ENCODE measurements at places on chromosomes 11 and 22.
A peak's percentile ranks its signal among the peaks of the same experiment; 100 is the strongest.

GRCh38 chr11:111957663-111958444 lies 20.7 kb downstream of the DIXDC1 start:
- no peak for DNase-seq

DNA sequence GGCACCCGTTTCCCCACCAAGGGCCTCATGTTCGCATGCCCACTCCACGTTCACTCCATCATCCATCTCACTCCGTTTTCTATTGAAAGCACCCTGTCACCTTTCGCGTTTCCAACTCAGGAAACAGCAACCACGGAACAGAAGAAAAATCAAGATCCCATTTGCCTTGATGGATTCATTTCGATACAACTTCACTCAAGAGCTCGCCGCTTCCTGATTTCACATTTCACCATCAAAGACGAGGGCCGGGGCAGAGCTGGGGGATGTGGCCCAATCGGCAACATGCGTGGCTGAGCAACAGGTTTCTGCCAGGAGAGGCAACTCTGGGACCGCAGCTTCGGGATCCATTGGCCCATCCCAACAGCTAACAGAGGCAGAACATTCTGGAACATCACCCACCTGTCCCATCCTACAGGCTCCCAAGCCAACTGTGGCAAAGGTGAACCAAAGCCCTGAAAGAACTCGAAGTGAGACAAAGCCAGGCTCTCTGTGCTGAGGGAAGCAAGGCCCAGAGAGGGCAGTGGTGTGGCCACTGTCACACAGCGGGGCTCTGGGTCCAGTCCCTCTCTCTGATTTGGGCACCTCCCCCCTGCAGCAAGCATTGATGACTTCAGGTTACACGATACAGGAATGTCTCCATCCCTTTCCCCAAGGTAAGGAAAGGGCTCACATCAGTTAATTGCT lies 36.2 kb upstream of the CD5 start:
- DNase-seq, result no peak

- peak; percentile 10 for DNase-seq
These were observed 129.8 kb downstream of the FCHSD2 start for GRCh38 chr11:73012121-73012863.

- no peak for DNase-seq
These were observed 38.4 kb downstream of the DYNC2H1 start for GRCh38 chr11:103147627-103148026.

GRCh38 chr11:33630936-33631748 lies 69.5 kb downstream of the C11orf91 start:
- peak; percentile 46 for DNase-seq

- DNase-seq, result no peak
These were observed 15.1 kb downstream of the TMEM184B start for GRCh38 chr22:38257650-38258250.

DNA sequence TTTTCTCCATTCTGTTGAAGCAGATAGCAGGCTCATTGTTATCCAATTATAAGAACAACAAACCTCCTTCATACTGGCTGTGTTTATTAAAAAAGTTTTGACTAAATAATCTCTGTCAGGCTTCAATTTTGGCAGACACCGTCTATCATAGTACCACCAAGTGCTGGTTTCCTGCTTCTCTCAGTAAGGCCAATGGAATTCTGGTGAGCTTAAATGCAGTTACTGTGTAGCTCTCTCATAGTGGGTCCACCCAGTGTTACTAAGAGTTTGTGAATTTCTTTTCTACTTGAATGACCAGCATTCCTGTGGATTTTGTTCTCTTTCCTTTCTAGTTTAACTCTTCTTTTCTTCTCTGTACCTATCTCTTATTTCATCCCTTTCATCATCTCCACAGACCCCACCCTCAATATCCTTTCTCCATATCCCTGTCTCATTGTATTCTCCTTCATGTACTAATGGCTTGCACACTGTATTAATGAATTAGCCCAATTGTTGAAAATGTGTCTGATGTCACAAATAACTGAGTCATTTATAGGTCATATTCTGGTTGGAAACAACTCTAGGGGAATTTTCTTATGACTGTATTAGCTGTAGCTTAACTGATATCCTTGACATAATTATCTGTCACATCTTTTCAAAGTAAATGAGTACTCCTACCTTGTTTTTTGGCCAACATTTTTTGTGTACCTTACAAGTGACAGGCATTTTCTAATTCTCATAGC lies 372.1 kb downstream of the FAT3 start:
- no peak for DNase-seq

GRCh38 chr11:46125284-46125683 lies 4.0 kb upstream of the PHF21A start:
- no peak for DNase-seq

DNA sequence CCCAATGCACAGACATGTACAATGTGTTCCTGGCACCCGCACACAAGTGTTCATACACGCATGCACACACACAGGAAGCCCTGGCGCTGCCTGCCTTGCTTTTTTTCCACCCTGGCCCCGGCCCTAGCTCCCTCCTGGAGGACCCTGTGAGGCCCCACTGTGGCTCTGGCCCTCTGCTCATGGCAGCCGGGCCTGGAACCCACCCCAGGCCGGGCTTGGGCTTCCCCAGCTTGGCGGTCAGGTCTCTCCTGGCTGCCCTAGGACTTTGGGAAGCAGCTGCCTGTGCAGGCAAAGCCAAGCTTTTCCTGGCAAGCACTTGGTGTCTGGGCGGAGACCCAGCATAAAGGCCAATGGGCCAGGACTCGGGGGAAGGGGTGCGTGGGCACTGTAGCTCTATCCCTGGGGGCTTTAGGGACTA lies 30.5 kb downstream of the CD82 start:
- no peak for DNase-seq

- no peak for DNase-seq
These were observed 8.4 kb downstream of the MRGPRF start for GRCh38 chr11:69004411-69005182.

- DNase-seq, result no peak
These were observed 540.8 kb downstream of the INSC start for GRCh38 chr11:15655552-15655951.

GRCh38 chr11:124536520-124536919 lies 6.9 kb downstream of the OR8B12 start:
- peak; percentile 53 for DNase-seq

DNA sequence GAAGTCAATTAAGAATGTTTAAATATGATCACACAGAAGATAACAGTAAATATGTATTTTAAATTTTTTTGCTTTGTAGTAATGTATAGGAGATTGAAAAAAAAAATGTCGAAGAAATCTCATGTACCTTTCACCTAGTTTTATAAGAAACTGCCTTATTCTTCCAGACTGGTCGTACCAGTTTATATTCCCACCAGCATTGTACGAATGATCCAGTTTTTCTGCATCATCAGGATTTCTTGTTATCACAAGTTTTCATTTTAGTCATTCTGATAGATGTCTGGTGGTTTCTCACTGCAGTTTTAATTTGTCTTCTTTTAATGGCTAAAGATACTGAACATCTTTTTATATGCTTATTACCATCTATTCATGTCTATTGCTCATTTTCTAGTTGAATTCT lies 101.8 kb upstream of the CTSC start:
- DNase-seq, result no peak

DNA sequence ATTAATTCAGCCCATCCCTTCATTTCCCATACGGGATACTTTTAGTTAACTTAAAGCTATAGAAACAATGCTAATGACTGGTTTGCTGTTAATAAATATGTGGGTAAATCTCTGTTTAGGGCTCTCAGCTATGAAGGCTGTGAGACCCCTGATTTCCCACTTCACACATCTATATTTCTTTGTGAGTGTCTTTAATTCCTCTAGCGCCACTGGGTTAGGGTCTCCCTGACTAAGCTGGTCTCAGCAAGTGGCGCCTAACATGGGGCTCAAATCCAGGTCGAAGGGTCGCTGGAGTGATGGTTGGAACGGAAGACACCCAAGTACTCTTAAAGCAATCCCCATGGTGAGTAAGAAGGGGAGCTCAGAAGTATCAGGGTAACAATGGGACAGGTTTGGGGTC lies 14.4 kb upstream of the OOSP1 start:
- peak; percentile 11 for DNase-seq

DNA sequence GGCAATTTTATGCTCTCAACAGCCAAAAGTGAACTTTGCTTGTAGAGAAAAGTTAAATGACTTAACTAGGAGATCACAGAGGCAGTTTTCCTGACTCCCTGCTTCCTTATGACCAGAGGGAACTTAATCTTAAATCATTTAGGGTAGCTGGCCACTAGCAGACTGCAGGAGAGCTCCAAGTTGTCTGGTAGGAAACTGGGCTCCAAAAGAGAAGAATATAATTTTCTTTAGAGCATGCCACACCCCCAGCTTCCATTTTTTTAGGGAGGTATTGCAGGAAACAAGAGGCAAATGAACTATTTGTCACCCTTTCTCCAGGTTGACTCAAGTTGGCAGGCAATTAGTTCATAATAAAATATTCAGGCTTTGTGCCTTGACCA lies 2.6 kb downstream of the METTL15 start:
- peak; percentile 13 for DNase-seq

DNA sequence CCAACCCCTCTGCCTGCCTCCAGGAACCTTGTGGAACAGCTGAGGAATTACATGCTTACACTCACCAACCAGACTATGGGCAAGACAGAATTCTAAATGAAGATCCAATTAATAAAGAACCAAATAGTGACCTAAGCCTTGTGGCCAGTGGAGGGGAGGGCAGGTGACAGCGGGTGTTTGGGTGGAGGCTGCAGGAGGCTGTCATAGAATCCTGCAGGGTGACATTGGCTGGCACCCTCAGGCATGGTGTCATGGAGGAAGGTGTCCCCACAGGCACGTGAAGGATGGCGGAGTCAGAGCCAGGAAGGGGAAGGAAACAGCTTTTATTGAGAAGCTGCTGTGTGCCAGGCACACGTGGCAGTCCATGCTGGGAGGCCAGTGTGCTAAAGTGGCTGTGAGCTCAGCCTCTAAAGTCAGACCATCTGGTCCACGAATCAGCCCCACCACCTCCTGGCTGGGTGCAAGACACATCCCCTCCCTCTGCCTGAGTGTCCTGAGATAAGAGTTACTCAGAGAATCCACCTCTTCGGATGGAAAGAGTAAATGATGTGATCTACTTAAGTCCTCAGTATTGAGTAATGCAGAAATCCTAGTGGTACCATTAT lies 8.7 kb downstream of the MYO18B start:
- peak; percentile 37 for DNase-seq

- no peak for DNase-seq
These were observed 243 bp upstream of the SYT9 start for GRCh38 chr11:7251487-7251835.

DNA sequence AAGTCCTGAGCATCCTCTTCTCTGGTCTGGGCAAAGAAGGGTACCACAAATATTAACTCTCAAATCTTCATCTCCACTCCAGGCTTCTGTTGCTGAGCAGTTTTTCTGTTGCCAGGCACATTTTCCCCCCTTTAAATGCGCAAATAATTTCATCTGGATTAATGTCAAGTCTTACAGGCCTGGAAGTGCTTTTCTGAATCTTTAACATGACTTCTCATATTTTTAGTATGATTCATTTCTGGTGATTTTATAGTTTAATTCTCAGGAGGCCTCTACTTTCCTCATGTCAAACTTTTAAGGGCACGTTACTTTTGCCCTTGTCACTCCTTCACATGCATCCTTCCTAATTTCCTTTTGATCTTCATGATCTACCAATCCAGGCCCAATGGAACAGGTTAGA lies 510.2 kb downstream of the METTL15 start:
- no peak for DNase-seq

- DNase-seq, result no peak
These were observed 53.7 kb downstream of the IGSF9B start for GRCh38 chr11:133903056-133903455.

DNA sequence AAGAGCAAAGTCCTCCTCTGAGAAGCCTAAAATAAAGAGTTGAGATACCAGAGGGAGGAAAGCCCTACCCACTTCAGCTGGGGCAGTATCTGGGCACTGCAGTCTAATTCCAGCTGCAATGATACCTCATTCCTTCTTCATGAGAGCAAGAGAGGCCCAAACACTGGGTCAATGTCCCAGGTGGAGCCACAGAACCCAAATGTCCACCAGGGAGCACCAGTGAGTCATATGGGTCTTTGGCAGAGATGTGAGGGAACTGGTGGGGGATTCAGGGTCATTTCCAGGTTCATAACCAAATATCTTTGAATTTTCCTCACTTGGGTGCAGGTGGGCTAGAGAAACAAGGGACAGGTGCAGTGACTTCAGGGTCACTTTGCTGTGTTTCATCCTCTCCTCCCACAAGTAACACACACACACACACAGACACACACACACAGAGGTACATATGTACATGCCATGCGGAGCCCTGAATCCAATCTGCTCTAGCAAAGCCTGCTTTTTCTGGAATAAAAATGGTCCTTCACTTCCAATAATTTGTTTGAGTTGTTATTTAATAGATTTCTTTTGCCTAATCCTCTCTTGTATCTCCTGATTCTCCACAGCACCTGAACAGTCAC lies 585.4 kb downstream of the SOX6 start:
- peak; percentile 74 for DNase-seq

- no peak for DNase-seq
These were observed 864.3 kb downstream of the TBC1D22A start for GRCh38 chr22:47626428-47627390.

GRCh38 chr11:1345737-1346513 lies 36.5 kb upstream of the TOLLIP start:
- DNase-seq, result no peak

DNA sequence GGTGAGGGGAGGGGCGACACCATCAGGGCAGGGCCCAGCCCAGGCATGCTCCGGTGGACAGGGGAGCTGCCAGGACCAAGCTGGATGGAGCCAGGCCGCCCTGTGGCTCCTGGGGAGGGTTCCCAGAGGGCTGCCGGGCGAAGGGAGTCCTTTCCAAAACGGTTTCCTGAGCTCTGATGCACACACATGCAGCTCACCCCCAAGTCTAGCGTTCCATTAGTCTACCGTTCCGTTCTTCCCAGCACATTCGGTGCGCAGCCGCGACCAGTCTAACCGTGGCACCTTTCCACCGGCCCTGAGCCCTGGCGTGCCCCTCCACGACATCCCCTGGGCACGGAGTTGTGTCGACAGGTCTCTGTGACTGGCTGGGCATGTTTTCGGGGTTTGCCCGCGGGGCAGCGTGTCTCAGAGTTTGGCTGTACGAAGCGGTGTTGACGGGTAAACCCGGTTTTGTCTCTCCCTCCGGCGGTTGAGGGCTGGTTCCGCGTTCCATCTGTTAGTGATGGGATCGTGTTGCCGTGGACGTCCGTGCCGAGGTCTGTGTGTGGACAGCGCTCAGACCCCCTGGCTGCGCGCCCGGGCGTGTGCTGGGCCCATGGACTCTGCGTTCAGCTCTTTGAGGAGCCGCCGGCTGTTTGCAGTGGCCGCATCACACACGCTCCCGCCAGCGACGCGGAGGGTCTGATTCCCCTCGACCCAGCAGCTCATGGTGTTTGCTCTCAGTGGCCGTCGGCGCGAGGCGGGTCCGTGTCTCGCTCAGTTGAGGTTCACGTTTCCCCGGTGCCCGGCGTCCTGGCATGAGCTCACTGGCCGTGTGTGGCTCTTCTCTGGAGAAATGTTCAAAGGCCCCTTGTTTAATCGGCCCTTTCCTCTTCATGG lies 121.2 kb downstream of the IGLL1 start:
- DNase-seq, result no peak

- no peak for DNase-seq
These were observed 366.2 kb upstream of the CCDC179 start for GRCh38 chr11:23226331-23227077.

DNA sequence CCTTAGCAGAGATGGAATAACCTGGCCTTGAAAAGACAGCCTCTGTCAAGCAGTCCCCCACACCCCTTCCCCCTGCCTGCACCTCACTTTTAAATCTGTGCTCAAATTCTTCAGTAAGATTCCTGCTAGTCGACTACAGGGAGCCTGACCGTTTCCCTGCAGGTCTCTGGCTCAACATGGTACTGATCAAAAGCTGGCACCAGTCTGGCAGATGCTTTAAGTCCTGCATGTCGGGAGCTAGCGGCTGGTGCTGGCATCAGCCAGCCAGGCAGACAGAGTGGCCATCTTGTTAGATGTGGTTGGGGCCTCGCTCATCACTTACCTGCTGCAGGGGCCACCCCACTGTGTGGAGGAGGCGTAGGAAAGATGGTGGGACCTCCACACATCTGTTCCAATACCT lies 204.4 kb upstream of the SORL1-AS1 start:
- no peak for DNase-seq

Measured in suppressor macrophage treated with lipopolysaccharide for 1 hour (primary cell).